HS-27A (cell line): ENCODE measurements at places on chromosomes 2 and 18.

- DNase-seq = no peak
These were observed 15.5 kb downstream of the PPP3R1 start for GRCh38 chr2:68236876-68237275.

GRCh38 chr2:145116834-145117725 is 597.2 kb upstream of the ZEB2 start:
- no peak for DNase-seq

DNA sequence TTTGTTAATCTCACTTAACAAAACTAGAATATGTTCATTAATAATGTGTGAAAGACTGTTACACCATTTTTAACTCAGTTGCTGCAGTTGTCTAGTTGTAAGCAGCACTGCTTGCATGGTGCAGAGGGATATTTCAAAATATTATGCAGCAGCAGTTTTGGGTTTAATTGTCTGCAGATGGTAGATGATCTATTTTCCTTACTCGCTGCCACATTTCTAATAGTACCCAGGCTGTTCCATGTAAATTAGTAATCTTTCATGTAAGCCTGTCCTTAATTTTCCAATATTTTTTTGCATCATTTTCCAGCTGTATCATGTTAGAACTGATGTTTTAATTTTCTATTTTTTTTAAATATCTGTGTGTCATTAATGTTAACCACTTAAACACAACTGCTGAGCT is 488.1 kb upstream of the RAB12 start:
- DNase-seq = no peak

- DNase-seq = no peak
These were observed 2.5 kb downstream of the RNF152 start for GRCh38 chr18:61890344-61890743.

DNA sequence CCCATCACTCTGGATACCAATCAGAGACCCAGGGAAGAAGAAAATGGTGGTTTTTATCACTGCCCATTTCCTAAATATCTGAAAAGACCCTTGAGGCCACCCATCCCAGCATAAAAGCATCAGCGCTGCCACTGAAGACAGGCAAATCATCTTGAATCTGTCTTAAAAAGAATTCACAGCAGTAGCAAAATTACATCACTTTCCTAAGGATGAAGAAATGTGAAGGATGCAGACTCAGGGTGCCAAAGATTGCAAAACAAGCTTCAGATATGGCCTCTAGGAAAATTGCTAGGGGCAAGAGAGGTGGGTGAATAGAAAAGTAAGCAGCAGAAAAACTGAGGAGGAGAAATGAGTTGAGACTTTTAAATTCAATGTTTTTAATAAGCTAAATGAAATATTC is 70.0 kb downstream of the SLC25A12 start:
- DNase-seq = no peak

- no peak for DNase-seq
These were observed 190.1 kb downstream of the HAUS1 start for GRCh38 chr18:46294318-46294717.
